Activated CD4-positive, CD25-positive, alpha-beta regulatory T cell treated with anti-CD3 and anti-CD28 coated beads, Interleukin-2, amount 50 U/mL, for 16 hours (primary cell): ENCODE measurements at places on chromosomes 2 and 18.

- DNase-seq, result no peak
These were observed 317.1 kb upstream of the ST6GAL2 start for GRCh38 chr2:107202962-107203591.

GRCh38 chr2:71589763-71590162 is 136.4 kb downstream of the DYSF start:
- no peak for DNase-seq

DNA sequence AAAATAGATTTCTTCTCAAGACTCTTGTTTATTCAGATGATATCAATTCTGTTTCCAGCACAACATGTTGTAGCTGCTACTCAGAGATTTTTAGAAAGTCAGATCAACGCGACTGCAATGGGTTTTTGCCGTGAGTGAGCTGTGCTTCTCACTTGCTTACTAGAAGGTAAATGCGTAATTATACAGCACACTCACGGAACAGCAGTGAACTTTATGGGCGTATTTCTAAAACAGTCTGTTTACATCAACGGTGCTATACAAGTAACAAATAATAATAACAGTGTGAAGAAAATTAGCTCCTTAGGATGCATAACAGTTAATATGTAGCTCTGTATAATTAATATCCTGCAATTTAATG is 533.6 kb downstream of the RNF144A start:
- no peak for DNase-seq

- DNase-seq, result no peak
These were observed 301.9 kb downstream of the PTH2R start for GRCh38 chr2:208708486-208708885.

- DNase-seq, result no peak
These were observed 1541.1 kb downstream of the LRP1B start for GRCh38 chr2:140589696-140590095.

GRCh38 chr2:47357483-47357882 is 45.5 kb upstream of the MSH2 start:
- DNase-seq, result no peak

DNA sequence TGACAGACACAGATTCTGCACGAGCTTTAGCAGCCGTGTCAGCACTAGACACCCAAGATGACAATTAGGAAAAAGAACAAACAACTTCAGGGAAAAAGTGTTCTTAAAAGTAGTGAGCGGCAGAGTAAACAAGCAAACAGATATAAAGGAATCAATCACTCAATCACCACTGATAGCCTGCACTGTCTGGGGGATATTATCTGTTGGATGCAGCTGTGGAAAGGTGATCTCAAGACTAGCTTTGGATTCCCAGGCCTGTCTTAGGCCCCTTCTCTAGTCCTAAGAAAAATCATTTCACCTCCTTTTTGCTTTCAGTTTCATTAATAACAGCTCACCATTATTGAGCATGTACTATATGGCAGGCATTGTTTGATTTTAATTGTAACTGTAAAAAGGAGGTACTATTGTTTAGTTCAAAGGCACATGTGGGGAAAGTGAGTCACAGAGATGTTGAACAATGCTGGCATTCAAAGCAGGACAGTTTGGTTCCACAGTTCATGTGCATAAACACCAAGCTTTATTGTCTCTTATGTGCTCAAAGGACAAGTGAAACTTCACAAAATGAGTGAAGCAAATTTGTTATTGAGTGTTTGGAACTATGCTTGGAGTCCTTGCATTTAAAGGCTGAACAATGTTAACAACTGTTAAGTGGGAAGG is 147.3 kb upstream of the TCF4 start:
- no peak for DNase-seq

DNA sequence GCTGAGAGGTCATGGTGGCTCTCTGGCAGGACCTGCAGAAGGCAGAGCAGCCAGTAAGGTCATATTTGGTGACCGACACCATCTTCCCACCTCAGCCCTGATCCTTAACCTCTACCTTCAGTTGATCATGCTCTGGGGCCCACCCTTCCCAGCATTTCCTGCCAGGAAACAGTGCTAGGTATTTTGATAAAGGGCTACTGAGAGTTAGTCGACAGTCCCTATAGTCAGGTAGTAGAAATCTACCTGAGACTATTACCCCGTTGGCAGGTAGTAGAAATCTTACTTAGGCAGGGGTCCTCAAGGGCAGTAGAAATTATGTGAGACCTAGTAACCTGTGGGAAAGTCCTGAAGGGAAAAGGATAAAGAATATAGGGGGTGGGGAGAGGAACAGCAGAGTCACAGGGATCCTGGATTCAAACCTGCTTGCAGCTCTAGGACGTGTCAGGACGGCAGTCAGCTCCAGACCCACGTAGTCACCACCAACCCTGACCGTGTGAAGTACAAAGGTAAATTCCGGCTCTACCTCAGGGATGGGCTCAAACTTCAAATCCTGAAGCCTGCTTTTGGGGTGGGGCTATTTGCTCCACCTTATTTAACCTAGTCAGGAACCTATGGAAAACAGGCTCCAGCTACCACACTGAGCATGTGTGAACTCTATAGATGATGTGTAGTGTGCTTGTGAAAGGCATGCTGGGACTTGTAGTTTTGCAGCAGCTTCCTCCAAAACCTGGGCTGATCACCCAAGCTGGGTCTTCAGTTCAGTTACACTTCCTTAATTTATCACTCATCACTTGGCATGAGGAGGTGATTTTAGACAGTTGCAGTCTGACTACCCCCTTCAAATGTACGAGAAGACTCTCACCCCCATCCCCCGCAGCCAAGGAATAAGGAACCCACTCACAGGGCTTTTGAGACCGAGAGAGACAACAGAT is at the start of gene DQX1:
Gene DQX1, minus strand, starts transcription at position 515 of the 932 bp plus-strand sequence. Its CDS starts 502 bp downstream, at position 13.
- DNase-seq, result no peak

DNA sequence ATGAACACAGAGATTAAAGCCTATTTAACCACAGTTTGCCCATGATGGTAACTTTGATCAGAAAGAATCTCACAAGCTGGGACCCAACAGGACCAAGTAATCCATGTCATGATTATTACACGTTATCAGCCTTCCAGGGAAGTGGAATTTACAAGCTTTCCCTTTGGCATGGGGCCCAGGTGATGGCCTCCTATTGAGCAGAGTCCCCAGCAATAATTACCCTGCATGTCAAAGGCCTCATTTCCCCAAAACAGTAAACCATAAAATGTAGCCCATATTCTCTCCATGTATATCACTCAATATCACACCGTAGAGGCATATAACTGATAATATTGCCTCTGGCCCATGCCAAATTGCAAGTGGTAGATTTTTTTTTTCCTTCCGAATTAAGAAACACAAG is 38.9 kb downstream of the PRKRA start:
- DNase-seq, result no peak

DNA sequence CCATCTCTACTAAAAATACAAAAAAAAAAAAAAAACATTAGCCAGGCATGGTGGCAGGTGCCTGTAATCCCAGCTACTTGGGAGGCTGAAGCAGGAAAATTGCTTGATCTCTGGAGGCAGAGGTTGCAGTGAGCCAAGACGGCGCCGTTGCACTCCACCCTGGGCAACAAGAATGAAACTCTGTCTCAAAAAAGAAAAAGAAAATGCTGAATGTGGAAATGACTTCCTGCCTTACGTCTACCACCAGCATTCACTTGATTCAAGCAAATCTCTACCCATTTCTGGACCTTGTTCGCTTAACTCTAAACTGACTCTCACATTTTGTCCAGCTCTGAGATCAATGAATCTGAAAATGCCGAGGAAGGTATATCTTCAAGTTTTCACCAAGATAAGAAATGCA is 825.3 kb downstream of the TRIB2 start:
- DNase-seq, result no peak

GRCh38 chr2:102080451-102081242 is 61.9 kb upstream of the IL1R1 start:
- DNase-seq, result no peak

- DNase-seq, result no peak
These were observed 30.0 kb downstream of the FHL2 start for GRCh38 chr2:105368759-105369408.

GRCh38 chr2:72996117-72996502 is 75.4 kb downstream of the SFXN5 start:
- no peak for DNase-seq

DNA sequence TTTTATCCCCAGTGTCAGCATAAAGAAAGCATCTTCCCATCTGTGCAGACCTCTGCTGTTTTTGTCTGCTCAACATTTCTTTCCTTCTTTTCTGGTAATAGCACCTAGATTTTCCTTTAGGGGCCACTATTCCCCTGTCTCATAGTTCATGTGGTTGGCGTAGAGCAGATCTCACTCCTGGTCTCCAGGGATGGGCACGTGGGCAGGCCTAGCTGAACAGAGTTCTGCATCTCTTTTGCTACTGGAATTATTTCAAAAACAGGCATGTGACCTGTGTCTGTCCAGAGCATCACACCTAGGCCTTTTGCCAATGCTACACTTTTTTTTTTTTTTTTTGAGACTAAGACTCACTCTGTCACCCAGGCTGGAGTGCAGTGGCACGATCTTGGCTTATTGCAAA is 17.7 kb upstream of the ICOS start:
- no peak for DNase-seq
